K562 (cell line): ENCODE measurements at places on chromosomes 4 and X. TPM values are rescaled to one million over a fixed set of nuclear protein-coding genes. Genes with fewer than 3 reads are reported as not detected.

- no peak for DNase-seq
Observed at GRCh38 chrX:11666164-11666563, 444 bp upstream of the ARHGAP6 start.

- DNase-seq: no peak
Observed at GRCh38 chrX:100864657-100865391, 9.3 kb downstream of the NOX1 start.

GRCh38 chrX:150034788-150035187 is 96.5 kb upstream of the EOLA2 start:
- no peak for DNase-seq

DNA sequence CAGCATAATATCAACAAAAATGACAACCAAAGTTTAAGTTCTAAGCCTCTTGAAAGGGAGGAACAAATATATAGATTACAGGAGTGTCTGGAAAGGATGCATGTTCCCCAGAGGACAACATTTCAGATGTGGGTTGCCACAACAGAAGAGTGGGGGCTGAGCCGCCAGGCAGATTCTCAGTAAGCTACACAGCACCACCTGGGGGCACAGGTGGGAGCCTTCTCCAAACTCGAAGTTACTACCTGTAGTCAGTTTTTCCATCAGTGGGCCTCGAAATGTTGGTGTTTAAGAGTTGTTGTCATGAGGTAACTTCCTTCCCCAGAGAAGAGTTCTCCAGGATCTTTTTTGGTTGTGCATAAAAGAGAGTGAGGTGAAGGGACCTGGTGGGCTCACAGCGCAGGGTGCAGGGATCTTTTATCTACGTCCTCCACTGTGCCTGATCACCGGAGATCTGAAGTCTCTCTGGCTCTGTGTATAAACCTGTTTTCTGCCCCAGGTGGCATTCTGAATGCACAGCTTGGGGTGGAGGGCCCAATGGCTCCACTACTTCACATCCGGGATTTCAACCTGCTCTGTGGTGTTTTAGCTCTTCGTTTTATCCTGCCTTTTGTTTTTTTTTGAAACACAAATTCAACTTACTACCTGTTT is 58.4 kb upstream of the STS start:
- DNase-seq: no peak

DNA sequence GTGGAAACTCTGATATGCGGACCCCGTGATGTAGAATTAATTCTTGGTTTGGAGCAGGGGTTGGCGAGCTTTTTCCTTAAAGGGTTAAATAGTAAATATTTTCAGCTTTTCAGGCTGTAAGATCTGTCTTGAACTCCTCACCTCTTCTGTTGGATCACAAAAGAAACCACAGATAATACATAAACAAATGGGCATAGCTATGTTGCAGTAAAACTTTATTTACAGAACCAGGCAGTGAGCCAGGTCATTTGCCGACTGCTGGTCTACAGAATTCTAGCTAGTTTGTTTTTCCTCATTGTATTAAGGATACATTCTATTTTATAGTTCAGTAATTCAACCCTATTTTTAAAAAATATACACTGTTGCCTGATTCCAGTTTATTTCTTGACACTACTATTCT is 116.6 kb downstream of the PAPSS1 start:
- no peak for DNase-seq

The FDCSP gene
- total RNA-seq: not detected in 2 replicates

The XG gene
- not detected in 2 replicates for total RNA-seq

The NLGN4X gene
- 0.07 and 0.11 TPM in 2 replicates for total RNA-seq
